Activated CD4-positive, alpha-beta memory T cell treated with anti-CD3 and anti-CD28 coated beads for 36 hours (primary cell): ENCODE measurements at places on chromosomes 7 and 10. TPM values are rescaled to one million over a fixed set of nuclear protein-coding genes. Genes with fewer than 3 reads are reported as not detected.

AHR gene
- 40.9 TPM for total RNA-seq

STYXL1 gene
- 37.8 TPM for total RNA-seq

PCLO gene
- total RNA-seq, result not detected

KDM7A gene
- 23.4 TPM for total RNA-seq

PRKAG2 gene
- 25.6 TPM for total RNA-seq

WNT8B gene
- total RNA-seq, result 0.46 TPM

DHTKD1 gene
- total RNA-seq, result 16.2 TPM

LEP gene
- total RNA-seq, result not detected

HOXA4 gene
- not detected for total RNA-seq

SMO gene
- total RNA-seq, result 0.21 TPM

LRIT1 gene
- not detected for total RNA-seq

COA1 gene
- total RNA-seq, result 78.9 TPM

COMMD3 gene
- total RNA-seq, result 84.6 TPM

HPS6 gene
- 22.3 TPM for total RNA-seq

PAPOLB gene
- total RNA-seq, result not detected

EPC1 gene
- total RNA-seq, result 27.1 TPM

TCERG1L gene
- total RNA-seq, result not detected

KNDC1 gene
- 0.17 TPM for total RNA-seq
